Body of pancreas (tissue), 4 donors: ENCODE measurements at places on chromosomes 5 and 9. TPM values are rescaled to one million over a fixed set of nuclear protein-coding genes. Genes with fewer than 3 reads are reported as not detected.

The PCDHGC5 gene
- 2.0 TPM for total RNA-seq

The UBE2B gene
- total RNA-seq, result 31.6 TPM

The ZNF354C gene
- total RNA-seq, result 4.0 TPM

GRCh38 chr5:106415541-106415940 is 1255.2 kb downstream of the EFNA5 start:
- no peak for DNase-seq

- DNase-seq, result no peak
Measured at GRCh38 chr5:57937025-57937424, 454.4 kb upstream of the ACTBL2 start.

DNA sequence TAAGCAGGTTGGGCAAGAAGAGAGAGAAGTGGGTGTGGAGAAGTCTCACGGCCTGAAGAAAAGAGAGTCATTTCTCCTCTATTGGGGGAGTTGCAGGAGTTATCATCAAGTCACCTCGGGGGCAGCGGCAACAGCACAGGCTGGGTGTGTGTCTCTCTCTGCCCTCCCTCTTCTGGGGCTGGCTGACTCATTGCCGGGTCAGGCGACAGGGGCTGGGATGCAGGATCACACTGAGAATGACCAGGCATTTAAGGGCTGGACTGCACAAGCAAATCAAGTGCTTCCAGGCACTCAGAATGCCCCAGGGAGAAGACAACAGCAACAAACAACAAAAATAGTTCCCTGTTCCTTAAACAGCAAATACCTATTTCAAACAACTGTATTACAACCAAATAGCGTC is 6.3 kb upstream of the EQTN start:
- DNase-seq, result no peak

- DNase-seq, result no peak
Measured at GRCh38 chr5:174000076-174000475, 11.1 kb downstream of the C5orf47 start.

GRCh38 chr5:95005811-95006210 is 279.1 kb downstream of the MCTP1 start:
- no peak for DNase-seq

DNA sequence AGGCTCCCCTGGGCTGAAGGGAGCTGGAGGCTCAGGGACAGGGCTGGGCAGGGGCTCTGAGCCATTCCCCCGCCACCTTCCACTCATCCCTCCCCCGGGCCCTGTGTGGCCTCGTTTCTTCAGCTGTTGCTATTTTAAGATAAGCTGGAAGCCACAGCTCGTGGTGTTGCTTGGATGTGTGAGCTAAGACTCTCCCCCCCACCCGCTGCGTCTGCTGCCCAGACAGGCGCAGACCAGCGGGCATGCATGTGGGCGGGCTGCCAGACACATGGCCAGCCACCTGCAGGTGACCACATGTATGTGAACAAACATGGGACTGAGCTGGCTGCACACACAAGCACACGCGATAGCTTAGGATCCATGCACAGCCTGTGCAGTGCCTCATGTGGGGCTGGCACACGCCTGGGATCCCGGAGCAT is 8.7 kb downstream of the SNCB start:
- DNase-seq, result no peak

DNA sequence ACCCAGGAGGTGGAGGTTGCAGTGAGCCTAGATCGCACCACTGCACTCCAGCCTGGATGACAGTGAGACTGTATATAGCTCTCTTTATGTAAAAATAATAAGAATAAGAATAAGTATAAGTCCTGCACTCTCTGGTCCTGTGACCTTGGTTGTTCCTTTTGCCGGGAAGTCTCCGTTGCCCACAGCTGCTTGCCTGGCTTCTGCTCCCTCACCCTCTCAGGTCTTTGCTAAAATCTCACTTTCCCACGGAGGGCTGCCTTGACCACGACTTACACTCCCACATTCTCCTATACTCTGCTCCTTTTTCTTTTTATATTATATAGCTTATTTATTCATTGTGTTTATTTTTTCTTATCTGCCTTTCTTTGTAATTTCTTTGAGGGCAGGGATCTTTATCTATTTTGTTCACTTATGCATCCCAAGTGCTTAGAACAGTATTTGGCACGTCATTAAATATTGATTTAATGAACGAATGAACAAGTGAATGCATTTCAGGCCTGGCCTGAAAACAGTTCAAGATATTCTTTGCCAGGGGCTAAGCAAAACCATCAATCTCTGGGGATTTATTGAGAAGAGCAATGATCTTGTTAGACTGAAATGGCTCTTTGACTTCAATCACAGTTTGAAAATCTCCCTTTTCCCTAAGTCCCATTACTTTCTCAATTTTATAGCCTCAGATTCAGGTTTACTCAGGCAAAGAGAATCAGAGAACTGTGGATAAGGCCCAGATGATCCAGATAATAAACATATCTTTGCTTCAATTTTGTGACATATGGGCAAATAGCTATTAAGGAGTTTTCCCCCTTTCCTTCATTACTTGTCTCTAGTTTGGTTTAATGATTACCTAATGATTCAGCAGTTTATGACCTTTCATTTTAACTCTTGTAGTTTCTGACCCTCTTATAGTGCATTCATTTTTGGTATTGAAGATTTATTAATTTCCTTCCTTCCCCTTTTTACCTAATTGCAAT is 60.8 kb upstream of the TMC1 start:
- peak; percentile 72 for DNase-seq
